Activated T-helper 1 cell treated with anti-CD3 and anti-CD28 coated beads, Interleukin-2, amount 50 U/mL, for 16 hours (primary cell): ENCODE measurements at places on chromosomes 1 and 21.

DNA sequence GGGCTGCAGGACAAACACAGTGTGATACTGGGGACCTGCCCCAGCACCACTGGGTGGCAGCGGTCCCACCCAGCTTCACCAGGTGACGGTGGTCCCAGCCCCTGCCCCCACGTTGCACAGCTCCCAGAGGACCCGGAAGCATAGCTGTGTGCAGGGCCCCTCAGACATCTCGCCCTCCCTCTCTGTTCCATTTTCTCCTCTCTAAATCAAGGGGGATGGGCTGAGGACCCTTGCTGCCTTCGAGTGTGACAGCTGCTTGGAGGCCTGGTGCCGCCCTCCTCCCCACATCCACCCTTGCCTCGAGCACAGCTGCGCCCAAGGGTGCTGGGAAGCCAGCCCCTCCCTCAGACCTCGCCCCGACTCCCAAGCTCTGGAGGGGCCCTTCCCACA is 16.1 kb upstream of the LRRC3 start:
- no peak for DNase-seq

- DNase-seq, result no peak
Measured at GRCh38 chr1:231676487-231676886, 49.9 kb downstream of the DISC1 start.

DNA sequence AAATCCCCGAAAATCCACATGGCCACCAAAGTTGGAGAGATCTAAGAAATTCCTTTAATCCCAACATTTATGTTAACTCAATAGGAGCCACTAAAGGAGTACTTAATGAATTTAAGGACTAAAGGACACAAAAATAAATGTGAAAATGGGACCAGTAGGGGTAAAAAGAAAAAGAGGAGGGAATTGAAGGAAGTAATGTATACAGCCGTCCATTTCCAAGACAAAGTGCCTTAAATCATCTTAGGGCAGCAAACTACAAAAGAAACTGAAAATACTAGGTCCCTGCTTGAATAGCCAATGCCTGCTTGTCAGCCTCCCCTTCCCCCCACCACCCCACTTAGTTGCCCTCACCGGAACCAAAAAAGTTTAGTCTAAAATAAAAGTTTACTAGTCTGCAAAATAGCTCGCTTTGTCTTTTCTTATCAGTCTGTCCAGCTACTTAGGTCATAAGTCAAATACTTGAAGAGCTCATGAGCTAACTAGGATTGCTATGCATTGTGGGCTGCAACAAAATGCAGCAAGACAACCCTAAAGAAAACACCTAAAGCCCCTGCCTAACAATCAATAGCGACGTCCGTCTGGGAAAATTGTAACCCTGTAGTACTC is 66.3 kb upstream of the TLR5 start:
- DNase-seq, result no peak

DNA sequence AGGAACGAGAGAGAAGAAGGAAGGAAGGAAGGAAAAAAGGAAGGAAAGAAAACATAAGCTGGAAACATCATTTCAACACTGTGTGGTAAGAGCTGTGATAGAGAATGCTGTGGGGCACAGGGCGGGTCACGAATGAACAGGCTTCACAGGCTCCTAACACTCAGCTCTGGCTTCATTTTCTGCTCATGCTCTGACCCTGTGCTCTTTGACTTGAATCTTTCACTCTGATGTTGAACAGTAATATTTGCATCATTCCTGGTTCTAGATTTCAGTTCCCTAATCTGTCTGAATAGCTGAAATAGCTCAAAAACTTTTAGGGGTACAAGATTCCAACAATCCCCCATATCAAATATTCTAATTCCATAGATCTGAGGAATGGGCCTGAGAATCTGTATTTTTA is 207.3 kb downstream of the LHX8 start:
- no peak for DNase-seq

- no peak for DNase-seq
Measured at GRCh38 chr1:14698314-14698713, 99.8 kb downstream of the KAZN start.

DNA sequence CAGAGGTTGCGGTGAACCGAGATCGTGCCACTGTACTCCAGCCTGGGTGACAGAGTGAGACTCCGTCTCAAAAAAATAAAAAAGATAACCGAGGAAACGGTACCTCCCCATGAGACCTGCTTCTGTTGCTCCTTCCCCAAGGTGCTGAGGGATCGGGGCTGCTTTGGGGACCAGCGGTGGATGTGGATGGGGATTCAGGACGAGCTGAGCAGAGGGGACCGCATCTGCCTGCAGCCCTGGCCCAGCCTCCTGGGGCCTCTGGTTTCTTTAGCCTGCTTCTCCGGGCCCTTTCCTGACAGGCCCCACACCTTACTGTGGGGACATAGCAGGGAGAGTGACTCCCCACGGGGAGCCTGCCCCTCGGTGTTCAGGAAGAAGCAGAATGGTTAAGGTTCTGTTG is 17.1 kb downstream of the SLC66A1 start:
- no peak for DNase-seq

DNA sequence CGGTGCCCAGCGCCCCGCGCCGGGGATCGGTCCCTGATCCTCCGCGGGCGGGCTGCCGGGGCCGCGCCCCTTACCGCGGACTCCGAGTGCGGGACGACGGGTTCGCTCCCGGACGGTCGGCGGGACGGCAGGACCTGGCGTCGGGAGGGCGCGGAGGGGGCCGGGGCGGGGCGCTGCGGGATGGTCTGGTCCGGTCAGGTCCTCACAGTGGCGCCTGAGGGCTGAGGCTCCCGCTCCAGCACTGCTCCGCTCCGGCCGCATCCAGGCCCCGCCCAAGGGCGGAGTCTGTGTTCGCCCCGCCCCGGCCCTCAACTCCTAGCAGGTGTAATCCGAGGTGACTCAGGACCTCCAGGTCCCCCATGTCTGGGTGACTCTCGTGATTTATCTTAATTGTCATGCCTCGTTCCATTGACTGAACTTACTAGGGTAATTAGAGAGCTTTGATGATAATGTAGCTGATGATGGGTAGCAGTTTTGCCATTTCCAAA is at the start of gene RAB3B:
Gene RAB3B (minus strand): TSS at position 223 of the 488 bp plus-strand sequence. CDS start 13,583 bp downstream, outside the sequence.
- DNase-seq, result peak; percentile 71

- DNase-seq, result no peak
Measured at GRCh38 chr1:94713472-94714141, 106.5 kb upstream of the SLC44A3 start.

- no peak for DNase-seq
Measured at GRCh38 chr1:209302779-209303568, 280.5 kb upstream of the CAMK1G start.

DNA sequence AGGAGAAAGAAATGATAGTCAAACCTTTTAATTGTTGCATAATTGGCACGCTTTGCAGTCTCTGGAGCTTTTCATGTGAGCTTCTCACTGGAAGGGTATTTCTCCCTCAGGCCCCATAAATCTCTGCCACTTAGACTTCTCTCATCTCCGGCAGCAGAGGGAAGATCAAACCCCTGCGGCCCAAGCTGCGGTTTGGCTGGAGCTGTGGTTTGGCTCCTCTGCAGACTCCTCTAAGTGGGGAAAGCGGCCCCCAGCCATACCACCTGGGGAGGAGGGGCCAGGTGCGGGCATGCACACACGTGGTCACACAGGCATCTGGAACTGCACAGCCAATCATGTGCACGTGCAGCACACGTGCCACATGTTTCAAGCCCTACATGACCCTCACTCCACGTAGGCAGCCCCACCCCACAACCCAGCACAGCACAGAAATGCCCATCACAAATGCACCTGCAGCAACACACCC is 58.3 kb downstream of the UBE2T start:
- no peak for DNase-seq

DNA sequence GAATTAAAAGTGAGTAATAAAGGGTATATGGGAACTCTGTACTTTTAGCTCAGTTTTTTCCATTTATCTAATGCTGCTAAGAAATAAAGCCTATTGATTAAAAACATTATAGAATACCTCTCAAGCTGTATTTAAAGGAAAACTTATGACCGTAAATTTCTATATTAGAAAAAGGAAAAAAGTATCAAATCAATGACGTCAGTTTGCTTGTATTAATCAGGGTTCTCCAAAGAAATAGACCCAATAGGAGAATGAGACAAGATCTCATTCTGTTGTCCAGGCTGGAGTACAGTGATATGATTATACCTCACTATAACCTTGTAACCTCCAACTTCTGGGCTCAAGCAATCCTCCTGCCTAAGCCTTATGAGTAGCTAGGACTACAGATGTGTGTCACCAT is 15.4 kb upstream of the LRIF1 start:
- no peak for DNase-seq

DNA sequence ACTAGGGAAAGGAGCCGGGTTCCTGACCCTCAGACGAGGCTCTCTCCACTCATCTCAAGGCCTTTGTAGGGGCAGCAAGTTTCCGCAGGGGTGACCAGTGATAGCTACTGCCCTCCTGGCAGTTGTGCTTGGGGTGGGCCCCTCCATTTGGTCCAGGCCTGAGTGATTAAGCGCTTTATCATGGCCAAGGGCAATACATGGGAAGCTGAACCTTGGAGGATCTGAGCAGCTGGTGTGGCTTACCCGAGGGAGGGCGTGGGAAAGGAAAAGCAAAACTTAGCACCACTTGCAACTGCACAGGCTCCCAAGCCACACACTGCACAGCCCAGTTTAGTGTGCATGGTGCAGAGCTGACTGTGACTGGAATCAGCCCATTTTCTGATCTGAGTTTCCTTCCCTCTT is 47.8 kb downstream of the GADD45A start:
- no peak for DNase-seq

GRCh38 chr1:234842726-234843641 is 233.0 kb upstream of the IRF2BP2 start:
- peak; percentile 20 for DNase-seq

DNA sequence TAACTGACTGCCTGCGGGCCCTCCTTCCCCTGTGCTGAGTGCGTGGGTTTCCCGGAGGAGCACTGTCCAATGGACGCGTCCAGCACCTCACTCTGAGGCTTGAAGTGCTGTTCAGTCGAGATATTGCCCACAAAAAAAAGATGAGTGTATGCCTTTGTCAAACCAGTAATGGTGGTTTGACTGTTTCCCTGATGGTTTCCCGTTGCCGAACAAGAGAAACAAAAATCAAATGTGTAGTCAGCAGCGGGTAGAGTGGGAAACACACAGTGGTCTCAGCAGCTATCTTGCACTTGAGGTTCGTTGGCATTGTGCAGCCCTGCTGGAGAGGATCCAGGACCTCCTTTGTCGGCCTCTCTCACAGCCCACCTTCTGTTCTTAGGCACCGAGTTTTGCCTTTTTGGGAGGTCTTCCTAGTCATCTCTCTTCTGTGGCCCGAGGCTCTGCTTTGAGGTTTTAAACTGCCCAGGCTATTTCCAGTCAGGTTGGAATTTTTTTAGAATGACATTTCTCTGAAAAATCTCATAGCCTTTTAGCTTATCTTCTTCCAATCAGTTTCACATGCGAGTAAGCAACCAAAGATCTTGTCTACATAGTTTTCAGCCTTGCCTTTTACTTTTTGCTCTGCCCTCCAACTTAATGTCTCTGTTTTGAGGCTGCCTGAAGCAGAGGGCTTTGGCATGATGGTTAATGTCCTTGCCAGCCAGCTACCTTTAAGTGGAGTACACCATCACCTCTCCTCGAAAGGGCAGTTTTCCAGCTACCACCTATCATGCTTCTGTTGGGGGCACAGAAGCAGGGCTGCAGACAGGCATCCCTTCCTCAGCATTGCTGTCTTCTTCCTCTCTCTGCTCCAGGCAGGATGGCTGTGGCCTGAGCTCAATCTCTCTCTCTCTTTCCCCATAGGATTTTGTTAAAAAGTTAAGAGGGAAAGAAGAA is 132.3 kb downstream of the URB2 start:
- DNase-seq, result no peak

DNA sequence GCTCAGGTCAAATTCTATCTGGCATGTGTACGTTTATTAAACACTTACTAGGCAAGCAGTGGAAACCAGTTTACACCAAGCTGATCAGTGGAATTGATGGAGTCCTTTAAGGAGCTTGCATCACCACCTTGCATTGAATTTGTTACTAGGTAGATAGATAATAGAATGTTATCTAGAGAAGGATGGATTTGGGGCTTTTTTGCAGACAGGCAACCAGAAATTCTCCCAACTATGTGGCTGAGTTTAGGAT is 44.9 kb downstream of the HHAT start:
- DNase-seq, result no peak

DNA sequence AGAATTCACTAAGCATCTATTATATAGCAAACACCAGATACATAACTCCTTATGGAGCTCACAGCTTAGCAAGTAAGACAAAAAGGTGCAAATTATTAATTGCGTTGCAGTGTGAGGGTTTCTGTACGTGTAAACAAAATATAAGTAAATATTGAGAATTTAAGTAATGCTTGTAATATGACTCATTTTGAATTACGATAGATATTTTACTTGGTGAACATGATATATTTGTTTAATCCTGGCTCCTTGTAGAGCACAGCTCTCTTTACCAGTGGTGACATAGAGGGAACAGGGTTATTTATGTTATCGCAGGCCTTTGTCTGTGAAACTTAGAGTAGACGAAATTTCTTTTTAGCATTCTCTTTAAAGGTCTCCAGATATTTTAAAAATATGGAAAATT is 36.4 kb downstream of the LYPLAL1 start:
- no peak for DNase-seq

GRCh38 chr1:152436593-152437496 is 22.8 kb upstream of the CRNN start:
- DNase-seq, result no peak

GRCh38 chr1:172460177-172460576 is 16.3 kb upstream of the PIGC start:
- DNase-seq, result no peak
